ENCODE measurements at places on chromosomes 5 and 9.

- DNase-seq = no peak
Measured at GRCh38 chr5:107558823-107559375, 111.8 kb downstream of the EFNA5 start.

DNA sequence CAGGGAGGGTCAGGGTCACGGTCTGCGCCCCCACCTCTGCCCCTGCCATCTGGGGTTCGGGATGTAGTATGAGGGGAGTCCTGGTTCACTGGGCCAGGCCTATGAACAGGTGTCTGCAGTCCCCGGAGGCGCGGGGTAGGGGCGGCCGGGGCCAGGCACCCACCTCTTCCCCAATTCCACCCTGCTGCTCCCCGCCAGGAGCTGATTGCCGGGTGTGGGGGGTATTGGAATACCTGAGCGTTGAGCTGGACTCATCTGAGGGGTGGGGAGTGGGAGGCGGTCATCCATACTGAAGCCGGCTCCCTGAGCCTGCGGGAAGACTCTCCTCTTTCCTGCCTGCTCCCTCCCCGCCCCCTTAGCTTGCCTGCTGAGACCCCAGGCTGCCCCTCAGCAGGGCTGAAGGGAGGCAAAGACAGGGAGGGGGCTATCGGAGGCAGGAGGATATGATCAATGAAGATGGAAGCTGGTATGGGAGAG is 679 bp downstream of the SLC6A7 start:
- DNase-seq = no peak

- no peak for DNase-seq
Measured at GRCh38 chr9:108197899-108198298, 657.9 kb downstream of the ACTL7B start.

DNA sequence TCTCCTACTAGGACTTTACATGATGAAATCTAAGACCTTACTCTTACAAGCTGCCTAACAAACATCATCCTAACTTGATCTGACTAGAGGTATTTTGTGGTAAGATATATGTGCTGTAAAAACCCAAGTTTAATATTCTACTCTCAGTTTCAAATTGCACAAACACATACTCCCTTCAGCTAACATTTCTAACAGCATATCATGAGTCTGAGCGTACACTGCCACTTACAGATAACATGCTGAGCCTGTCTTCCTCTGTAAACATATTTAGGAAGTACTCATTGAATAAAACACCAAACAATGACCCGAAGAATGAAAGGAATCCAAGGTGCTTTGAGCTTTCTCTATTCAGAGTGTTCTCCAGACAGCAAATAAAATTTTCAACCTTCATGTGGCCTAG is 7.9 kb upstream of the ESM1 start:
- no peak for DNase-seq

DNA sequence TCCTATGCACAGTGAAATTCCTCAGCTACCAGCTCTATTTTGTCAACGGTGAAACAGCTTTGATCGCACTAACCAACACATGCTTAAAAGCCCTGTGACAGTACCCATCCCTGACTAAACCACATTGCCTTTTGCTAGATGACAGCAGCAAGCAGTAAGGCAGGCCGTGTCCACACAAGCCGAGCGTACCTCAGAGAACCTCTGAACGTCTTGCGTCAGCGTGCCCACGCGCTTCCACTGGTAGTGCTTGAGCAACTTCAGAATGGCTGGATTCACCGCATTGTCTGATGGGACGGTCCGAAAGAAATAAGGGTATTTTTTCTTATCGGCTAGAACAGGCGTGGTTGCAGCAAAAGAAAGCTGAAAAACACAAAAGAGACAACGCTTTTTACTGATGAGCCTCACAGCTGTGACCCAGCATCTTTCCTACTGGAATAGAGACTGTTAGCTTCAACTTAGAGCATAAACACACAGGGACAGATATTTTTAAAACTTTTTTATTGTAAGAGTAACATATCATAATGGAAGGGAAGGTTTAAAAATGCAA is 167.0 kb downstream of the GABBR2 start:
- no peak for DNase-seq

DNA sequence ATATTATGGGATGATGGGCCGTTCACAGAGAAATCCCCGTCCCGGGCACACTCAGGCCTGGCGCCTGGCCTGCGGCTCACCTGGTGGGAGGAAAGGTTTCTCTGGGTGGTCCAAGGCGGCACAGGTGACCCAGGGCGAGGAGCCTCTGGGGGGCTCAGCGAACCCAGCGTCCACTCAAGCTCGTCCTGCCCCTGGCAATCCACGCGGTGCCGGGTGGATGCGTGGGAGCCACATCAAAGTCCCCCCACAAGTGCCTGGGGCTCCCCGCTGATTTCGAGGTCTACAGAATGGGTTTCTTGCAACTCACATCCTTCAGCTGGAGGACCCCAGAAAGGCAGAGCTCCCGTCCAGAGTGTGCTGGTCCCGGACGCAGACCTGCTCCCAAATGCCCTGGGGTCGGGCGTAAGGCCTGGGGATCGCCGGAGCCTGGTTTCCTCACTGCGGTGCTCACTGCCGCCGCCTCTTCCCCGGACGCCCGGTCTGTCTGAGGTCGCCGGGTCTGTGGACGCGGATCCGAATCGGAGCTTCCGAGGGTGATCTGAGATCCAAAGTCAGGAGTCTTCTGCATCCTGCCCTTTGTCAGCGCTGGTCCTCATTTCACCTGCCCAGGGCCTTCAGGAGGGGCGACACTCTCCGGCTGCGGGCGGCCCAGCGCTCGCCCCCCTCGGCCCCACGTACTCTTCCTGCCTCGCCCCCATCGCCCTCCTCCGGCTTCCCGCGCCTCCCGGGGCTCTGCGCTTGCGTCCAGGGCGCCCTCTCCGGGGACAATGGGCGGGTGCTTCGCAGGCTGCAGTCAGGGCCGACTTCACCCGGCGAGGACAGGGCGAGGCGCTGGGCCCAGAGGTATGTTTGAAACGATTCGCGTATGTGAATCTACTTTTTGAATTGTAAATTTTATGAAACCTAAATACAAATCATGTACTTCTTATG is 20.0 kb upstream of the RUFY1 start:
- peak; percentile 46 for DNase-seq

GRCh38 chr5:100854591-100854990 is 48.5 kb downstream of the ST8SIA4 start:
- DNase-seq = no peak

DNA sequence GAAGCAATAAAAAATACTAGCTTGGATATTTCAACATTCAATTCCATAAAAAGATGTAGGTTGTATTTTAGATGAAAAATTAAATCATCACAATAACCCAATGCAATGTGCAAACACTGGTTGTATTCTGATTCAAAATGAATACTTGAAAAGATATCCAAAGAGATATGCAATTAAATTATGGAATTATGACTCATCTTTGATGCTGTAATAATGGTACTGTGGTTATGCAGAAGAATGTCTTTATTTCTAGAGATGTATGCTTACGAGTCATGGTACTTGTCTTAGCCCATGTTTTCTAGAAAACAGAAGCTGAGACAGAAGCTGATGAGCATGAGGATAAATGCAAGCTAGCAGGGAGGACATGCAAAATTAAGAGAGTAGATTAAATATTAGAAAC is 1941.4 kb upstream of the NUDT12 start:
- DNase-seq = no peak

- no peak for DNase-seq
Measured at GRCh38 chr5:163366757-163367156, 70.6 kb upstream of the CCNG1 start.

DNA sequence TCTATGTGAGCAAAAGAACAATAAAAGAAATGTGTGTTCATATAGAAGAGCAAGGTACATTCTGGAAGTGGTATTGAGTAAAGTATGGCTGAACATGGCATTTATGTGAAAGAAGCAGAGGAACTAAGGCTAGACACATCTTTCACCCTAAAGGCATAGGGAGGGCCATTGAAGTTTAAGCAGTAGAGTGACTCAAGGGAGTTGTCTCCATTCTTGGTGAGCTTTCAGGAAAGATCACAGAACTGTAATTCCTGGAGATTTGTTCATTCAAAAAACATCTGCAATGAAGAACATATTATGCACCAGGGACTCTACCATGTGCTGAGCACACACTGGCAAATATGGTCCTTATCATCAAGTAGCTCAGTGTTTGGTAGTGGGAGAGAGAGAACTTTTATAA is 24.8 kb upstream of the HTR1A start:
- DNase-seq = no peak

DNA sequence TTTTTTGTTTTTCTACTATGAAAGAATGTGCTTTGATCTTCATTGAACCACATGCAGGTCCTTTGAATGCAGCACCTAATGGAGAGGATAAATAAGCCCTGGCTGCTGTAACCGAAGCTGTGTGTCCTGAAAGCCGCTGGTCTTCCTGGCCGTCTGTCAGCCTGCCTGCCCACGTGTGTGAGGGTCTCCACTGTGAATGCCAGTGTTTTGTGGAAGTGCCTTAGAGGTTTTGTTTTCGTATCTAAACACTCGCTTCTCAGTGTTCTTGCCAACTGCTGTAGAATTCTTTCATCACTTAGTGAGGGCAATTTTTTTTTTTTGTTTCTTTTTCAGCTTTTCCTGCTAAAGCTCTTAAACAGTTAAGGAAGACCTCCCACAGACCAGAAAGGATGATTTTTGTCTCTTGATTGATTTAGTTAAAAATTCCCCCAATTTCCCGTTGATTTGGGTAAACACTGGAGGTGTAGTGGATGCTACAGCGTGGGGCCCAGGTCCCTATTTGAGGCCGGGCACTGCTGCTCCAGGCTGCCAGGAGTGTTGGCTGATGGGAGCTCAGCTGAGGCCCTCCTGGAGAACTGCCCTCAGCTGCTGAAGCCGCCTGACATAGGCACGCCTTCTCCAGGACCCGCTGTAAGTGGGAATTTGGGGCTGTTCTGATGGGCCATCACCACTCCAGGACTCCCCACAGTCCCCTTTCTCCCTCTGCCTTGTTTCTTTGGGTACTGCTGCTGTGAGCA is 29.2 kb upstream of the PTCH1 start:
- no peak for DNase-seq

DNA sequence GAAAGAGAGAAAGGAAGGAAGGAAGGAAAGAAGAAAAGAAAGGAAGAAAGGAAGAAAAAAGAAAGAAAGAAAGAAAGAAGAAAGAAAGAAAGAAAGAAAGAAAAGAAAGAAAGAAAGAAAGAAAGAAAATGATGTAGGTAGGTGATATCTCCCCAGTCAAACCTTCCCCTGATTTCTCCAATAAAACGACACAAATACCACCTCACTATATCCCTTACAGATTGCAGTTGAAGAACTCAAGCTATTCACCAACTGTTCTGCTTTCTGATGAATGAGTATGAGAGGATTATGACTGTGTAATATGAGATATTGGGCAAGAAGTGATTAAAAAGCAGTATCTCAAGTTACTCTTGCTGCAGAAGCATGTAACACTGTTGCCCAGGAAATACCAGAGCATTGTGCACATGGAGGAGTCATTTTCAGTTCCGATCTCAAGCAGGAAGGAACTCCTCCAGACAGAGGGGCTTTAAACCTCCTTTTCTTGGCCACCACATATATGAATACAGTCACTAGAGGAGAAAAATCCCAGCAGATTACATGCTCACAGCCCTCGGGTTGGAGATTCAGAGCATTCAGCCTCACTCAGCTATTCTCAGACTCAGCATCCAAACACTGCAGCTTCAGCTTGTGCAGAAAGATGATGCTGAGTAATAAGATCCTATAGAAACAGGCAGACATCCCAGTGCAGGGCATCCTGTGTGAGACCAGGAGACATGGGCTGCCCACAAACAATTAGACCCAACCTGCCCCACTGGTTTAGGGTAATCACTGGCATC is 61.4 kb downstream of the UGCG start:
- DNase-seq = no peak

DNA sequence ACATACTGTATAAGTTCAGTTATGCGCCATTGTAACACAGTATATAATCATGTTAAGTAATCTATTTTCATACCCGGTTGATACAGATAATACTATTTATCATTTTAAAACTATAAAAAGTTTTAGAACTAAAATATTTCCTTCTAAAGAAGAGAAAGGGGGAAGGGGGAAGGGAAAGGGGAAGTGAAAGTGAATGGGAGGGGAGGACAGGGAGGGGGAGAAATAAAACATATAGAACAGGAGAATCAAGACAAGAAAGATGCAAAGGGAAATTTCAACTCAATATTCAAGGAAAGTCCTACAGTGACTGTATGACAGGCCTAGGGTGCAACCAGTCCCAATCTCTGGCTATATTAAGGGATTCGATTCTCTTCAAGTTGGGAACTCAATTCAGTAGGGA is 1278.8 kb downstream of the MAT2B start:
- DNase-seq = no peak

DNA sequence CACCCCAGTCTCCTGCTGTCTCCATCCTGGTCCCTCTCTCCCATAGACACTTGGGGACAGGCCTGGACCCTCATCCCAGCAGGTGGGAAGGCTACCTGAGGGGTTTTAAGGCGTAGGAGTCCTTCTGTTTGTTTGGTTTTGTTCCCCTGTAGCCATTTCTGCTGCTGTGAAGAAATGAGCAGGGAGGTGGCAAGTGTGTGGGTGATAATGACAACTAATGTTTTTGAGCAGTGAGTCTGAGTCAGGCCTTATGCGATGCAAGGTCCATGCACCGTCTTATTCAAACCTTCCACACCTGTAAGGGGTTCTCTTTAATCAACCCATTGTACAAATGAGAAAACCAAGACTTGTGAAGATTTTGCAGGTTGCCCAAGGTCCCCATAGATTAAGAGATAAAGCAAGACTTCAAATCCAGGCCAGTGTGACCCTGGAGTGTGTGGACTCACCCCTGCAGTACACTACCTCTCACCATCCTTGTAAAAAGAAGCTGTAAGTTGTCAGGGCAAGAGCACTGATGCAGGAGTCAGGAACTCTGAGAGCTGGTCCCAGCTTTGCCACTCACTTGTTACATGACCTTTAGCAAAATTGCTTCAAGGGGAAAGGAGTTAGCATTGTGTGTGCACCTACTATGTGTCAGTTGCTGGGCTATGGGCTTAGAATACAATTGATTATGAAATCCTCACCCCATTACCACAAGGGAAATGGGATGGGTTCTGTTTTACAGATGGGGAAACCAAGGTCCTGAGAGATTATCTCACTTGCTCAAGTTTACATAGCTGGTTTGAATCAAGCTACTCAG is 7.6 kb downstream of the PCDH12 start:
- no peak for DNase-seq

GRCh38 chr5:14684757-14685156 is 20.2 kb downstream of the OTULIN start:
- DNase-seq = no peak

DNA sequence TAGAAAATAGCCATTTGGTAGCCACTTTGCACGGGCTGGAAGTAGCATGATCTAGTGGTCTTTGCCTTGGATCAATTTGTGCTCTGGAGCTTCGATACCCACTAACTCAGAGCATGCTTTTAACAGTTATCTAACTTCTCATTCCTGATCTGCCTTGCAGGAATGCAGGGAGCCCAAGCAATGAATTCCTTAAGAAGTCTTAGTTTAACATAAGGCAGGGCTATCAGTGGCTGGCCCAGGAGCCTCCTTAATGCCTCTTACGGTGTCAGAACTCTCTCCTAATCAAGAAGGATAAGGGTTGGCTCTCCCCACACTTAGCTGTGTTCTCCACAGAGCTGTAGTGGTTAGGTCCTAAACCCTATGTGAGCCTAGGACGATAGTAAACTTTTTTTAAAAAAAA is 95.8 kb upstream of the TBCA start:
- DNase-seq = no peak

- no peak for DNase-seq
Measured at GRCh38 chr9:30574355-30575151, 1809.9 kb upstream of the ACO1 start.
